Activated B cell treated with CpG ODN at 0.5 μM for 24 hours (primary cell): ENCODE measurements at places on chromosomes 16 and 17.

- DNase-seq: peak; percentile 41
Observed at GRCh38 chr16:66603537-66604375, 748 bp upstream of the CMTM3 start.

GRCh38 chr16:87621976-87622713, 19.8 kb downstream of the JPH3 start:
- no peak for DNase-seq

DNA sequence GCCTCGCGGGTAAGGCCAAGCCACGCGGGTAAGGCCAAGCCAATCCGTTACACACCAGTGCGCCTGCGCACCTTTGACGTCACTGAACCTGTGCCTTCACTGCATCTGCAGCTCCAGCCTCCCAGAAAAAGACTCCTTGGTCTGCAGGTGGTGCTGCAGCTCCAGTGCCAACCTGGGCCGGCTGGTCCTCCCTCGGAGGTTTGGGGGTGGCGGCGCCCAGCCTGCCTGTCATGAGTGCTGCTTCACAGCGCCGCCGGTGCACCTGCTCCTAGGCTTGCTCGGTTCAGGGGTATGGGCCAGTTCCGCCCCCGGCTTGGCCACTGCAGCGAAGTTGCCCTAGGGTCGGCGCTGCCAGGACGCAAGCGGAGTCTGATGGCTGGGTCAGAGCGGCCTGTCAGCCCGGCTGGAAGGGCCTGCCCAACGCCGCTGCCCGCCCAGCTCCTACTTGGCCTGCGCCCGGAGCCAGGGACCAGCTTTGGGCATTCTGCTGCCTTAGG, 146.6 kb downstream of the USP22 start:
- peak; percentile 17 for DNase-seq

DNA sequence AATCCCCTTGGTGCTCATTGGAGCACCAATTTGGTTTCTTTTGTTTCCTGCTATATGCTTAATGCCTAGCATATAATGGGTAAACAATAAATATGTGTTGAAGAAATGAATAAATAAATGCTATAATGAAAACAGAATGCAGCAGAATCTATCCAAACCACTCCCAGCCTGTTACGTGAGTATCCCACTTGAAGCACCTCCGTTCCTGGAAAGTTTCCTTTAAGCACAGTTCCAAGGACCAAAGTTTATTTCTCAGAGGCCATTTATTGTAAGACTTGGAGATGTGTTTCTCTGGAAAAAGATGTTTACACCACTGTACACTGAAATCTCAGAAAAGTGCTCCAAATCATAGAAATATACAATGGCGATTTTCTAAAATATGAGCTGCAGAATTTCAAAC, 187.0 kb downstream of the SOX9 start:
- no peak for DNase-seq

GRCh38 chr16:84513123-84513522, 8.7 kb upstream of the MEAK7 start:
- DNase-seq: no peak

DNA sequence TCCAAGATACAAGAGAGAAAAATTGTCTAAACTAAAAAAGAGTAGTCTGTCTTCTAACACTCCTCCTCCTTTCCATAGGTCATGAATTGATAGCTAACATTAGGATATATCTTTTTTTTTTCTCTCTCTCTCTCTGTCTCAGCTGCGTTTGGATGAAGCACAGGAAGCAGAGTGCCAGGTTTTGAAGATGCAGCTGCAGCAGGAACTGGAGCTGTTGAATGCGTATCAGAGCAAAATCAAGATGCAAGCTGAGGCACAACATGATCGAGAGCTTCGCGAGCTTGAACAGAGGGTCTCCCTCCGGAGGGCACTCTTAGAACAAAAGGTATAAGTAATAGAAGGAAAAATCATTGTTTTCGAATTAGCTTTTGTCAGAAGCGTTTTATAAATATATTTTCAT, 32.9 kb downstream of the ABHD15 start:
- no peak for DNase-seq

DNA sequence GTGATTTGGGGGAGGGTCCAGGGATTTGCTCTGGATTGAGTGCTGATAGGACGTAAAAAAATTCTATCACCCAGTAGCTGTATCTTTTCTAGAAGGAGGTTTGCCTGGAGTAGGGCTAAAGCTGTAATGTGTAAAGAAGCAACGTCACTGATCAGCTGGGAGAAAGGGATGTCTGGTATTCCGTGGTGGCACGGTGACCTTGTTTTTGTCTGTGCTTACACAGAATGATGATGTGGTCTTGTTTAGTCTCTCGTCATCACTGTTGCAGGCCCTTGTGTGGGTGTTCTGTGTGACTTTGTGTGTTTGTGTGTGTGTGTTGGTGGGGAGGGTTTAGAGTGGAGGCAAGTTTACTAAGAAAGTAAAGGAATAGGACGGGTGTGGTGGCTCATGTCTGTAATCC, 22.5 kb upstream of the ARHGAP17 start:
- DNase-seq: no peak

DNA sequence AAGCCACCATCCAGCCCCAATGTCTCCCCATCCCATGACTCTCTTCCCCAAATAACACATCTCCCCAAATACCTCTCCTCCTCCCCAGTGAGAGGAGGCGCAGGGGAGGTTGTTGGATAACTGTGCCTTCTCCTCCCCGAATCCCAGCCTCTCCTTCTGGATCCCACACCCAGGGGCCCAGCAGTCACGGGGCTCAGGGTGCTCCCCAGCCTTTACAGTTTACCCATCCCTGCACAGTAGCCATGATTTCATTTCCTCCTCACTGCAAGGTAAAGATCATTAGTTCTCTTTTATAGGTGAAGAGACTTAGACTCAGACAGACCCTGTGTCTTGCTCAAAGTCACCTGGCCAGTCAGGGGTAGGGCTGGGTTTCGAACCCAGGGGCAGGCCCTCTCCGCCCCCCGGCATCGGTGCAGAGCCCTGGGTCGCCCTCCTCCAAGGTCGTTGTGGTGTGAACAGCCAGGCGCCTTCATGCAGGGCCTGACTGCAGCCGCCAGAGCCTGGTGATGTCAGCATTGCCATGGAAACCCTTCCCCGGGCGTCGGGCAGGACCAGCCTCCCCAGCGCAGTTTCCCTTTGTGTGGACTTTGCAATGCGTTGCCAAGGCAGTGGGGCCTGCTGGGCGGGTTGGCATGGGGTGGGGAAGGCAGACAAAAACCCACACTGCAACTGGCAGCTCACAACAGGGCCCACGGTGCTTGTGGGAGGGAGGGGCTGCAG, 53.3 kb upstream of the TOB1 start:
- DNase-seq: peak; percentile 37

DNA sequence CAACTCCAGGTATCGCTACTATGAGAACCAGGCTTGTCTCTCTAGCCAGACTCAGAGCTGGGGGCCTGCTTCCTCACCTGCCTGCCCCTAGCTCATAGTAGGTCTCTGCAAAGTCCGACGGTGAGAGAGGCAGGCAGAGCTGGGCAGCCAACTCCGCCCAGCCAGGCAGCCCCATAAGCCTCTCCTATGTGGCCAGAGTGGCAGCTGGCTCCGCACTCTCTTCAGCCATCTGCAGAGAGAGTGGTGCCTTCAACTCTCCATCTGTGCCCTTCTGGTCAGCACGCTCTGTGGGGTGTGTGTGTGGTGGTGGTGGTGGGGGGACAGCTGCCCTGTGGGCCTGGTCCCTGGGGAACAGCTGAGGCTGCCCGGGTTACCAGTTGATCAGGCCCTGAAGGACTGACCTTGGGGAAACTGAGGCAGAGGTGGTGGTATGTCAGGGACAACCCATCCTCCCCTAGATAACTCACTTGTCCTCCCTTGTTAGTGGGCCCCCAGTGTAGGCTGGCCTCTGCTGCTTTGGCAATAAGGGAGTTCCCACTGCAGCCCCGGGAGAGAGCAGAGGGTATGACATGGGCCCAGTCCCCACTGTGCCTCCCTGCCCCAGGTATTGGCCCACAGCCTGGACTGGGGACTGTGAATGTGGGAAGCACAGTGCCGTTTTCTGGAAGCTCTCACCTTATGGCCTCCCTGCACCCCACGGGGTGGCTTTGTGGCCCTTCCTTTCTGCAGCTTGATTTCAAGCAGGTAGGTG, 1.8 kb upstream of the ADGRG1 start:
- no peak for DNase-seq

DNA sequence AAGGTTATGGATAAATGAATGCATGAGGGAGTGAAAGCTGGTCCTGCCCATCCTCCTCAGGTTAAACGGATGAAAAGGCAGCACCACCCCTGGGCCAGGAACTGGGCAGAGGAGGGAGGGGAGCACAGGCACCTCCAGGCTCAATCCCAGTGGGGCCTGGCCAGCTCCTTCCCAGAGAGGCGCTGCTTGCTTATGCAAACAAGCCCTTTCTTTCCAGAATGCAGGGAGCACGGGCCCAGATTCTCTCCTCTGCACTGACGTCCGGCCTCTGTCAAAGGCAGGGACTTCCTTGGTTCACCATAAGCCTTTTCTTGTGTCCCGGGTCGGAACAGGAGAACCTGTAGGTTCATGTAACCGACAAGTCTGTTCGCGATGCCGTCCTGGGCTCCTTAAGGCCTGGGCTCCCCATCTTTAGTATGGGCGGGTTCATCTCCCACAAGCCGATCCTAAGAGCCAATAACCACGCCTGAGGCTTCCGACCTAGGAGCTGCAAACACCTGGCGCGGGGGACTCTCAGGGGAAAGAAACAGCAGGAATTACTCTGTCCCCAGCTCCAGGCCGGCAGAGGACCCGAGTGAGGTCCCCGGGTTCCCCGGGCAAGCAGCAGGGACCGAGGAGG, 16.3 kb downstream of the ENPP7 start:
- DNase-seq: no peak

- DNase-seq: no peak
Observed at GRCh38 chr16:27847030-27847550, 216.4 kb downstream of the GSG1L start.
